NCI-H446 treated with DMSO at 0.1 percent for 48 hours (cell line): ENCODE measurements at places on chromosomes 7 and 10.

DNA sequence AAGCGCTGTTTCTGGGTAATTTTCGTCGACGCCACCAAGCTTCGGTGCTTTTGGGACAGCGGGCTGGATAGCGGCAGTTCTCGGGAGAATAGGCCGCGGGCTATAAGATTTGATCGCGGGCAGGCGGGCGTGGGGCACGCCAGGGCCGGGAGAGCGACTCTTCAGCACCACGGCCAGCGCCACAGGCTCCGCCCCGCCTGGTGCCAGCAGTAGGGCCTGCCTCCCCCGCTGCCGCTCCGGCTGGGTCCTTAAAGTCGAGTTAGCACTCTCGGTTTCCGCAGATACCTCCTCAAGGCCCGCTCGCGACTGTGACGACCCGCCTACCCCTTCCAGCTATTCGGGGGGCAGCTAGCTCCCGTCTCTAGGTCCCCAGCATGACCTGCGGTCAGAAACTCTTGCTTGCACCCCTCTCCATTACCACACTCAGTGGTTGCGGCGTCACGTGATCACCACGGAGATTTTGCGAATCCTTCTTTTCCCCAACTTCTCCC is 9.4 kb downstream of the NXPH1 start:
- no peak for DNase-seq

- DNase-seq: no peak
Observed at GRCh38 chr10:110759523-110759922, 112.2 kb upstream of the PDCD4 start.

GRCh38 chr7:100612730-100613390 is 520 bp downstream of the MOSPD3 start:
- DNase-seq: no peak

DNA sequence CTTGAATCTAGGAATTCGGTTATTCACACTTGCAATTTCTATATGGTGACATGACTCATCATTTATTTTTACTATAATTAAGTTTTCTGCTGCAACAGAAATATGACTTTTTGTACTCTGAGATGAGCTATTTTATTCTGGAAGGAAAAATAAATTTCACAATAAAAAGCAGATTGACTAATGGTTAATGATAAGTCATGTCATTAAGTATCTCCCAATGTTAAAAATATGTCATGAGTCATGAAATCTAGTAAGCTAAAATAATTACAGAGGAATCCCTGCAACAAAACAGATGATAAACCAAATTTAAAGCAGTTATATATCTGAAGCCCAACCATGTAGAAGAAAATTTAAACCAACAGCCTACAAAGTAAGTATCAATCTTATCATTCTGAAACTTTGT is 149.2 kb downstream of the CACNA2D1 start:
- DNase-seq: no peak

DNA sequence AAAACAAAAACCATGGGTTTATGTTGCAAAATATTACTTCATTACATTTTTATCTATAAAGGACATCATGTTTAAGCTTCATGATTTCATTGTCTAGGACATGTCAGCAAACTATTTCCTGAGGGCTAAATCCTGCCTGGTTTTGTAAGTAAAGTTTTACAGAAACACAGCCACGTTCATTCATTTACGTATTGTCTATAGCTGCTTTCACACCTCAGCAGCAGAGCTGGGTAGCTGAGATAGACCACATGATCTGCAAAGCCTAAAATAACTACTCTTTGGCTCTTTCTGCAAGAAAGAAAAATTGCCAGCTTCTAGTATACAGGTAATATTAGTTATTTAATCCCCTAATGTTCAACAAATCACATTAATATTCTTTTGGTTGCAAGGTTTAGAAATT is 12.7 kb upstream of the PIP4K2A start:
- DNase-seq: no peak

DNA sequence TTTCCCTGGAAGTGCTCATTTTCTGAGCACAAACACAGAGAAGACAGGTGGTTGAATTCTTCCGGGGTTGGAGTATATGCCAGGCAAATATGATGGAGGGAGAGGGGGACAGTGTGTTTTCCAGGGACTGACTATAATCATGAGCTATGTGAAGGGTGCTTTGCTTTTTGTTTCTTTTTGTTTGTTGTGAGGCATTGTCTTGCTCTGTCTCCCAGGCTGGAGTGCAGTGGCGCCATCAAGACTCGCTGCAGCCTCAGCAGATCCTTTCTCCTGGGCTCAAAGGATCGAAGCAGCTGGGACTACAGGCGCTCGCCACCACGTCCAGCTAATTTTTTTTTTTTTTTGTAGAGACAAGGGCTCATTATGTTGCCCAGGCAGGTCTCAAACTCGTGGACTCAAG is 47.3 kb upstream of the CPN1 start:
- DNase-seq: no peak

- no peak for DNase-seq
Observed at GRCh38 chr7:75866489-75867389, 12.1 kb upstream of the RHBDD2 start.

DNA sequence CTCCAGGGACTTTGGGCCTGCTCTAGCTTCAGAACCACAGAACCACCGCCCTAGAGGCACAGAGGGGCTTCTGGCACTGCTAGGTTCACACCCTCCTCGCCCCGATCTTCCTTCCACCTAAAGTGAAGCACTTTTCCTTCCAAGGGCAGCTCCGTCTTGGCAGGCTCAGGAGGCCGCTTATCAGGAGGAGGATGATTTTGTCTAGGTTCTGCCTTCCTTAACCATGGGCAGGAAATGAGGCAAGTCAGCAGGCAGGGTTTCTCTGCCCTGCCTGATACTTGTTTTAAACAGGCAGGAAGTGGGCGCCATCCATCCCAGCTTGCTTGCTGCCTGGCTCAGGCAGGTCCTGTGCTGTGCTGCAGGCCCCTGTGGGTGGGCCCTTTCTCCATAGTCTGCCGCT is 8.3 kb upstream of the ATP6V0E2 start:
- DNase-seq: no peak

- DNase-seq: no peak
Observed at GRCh38 chr10:35379226-35380137, 43.2 kb downstream of the CCNY start.

DNA sequence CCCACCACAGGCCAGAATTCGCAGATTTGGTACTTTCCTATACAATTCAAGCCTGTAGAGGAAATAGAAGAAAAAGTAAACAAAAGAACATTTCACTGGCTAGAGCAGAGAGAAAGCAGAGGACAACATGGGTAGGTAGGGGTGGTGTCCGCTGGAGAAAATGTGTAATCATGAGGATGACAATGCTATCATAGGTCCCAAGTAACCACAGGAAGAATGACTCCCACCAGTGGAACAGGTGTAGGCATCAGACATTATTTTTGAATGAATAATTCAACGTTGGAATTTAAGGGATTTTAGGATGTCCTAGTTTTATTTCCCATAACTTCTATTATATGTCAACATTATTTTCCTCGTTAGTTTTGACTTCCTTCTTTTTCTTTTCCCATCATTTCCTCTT is 248.9 kb downstream of the DGKI start:
- DNase-seq: no peak

DNA sequence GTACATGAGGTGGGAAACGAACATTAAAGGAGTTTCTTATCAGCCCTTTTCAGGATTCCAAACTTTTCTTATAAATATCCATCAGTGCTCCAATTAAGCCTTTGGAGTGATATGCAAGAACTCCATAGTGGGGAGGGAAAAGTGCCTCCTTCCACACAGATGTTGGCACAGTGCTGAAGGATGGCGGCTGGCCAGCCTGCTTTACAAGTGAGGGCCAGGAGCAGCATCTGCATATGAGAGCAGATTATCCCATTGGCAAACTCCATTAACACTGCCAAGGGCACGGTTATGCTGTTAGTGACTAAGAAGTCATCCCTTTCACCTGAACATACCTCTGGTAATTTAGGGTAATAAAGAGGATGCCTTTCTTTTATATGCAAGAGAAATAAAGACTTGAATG is 543.1 kb downstream of the CNTNAP2 start:
- peak; percentile 86 for DNase-seq

DNA sequence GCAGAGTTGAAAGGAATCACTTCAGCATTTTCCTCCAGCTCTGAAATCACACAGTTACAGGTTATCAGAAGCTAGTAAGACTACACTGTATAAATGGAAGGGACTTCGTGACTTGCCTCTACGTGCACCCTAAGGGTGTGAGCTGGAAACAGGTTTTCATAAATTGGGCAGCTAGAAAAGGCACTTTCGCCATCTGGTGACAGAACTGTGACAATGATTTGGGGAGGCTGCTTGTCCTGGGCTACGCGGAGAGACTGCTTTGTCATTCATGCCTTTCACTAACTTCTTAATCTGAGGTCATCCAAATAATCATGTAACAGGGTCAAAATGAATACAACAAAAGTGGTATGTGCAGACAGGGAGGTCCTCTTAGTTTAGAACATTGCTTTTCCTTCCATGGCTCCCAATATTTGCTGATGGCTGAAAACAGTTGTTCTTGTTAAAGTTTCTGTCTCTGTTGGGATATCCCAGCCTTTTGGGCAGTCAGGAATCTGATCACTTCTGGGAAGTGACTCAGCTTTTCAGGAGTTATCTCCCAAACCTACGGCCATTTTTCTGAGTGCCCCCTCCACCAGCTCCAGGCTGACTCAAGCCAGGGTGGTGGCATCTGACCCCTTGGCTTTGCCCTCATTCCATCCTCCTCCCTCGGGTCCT is 17.8 kb downstream of the VWC2 start:
- DNase-seq: peak; percentile 55

DNA sequence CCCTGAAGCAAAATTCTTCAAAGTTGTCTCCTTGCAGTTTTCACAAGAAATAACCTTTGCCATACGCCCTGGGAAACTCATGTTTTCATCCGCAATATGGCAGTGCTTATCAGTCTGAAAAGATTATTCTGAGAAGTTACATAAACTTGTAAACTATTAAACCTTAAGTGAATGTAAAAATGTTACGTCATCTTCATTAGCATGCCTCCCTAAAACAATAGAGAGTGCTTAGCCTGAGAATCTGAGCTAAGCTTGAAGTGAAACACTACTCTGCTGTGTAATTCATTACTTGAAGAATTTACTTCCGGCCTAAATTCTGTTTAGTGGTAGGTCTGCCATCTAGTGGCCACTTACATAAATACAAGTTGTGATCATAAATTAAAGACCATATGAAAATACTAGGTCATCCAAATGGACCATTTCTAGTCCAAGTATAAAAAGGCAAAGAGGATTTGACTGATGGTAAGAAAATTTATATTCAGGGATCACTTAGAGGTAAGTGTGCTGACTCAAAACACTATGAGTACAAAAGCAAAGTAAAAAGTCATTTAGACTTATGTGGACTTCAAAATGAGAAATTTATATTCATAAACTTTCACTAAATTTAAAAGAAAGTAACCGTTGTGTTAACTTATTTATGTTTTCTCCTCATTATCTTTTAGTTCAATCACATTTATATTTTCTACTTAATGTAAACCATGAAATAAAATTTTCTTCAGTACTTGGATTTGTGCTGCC is 745.1 kb upstream of the LRRTM3 start:
- DNase-seq: peak; percentile 10

GRCh38 chr7:104366390-104366789 is 38.0 kb downstream of the LHFPL3 start:
- DNase-seq: no peak

GRCh38 chr7:33079763-33080690 is 17.5 kb upstream of the NT5C3A start:
- no peak for DNase-seq

- no peak for DNase-seq
Observed at GRCh38 chr10:110829721-110830410, 41.9 kb upstream of the PDCD4 start.

DNA sequence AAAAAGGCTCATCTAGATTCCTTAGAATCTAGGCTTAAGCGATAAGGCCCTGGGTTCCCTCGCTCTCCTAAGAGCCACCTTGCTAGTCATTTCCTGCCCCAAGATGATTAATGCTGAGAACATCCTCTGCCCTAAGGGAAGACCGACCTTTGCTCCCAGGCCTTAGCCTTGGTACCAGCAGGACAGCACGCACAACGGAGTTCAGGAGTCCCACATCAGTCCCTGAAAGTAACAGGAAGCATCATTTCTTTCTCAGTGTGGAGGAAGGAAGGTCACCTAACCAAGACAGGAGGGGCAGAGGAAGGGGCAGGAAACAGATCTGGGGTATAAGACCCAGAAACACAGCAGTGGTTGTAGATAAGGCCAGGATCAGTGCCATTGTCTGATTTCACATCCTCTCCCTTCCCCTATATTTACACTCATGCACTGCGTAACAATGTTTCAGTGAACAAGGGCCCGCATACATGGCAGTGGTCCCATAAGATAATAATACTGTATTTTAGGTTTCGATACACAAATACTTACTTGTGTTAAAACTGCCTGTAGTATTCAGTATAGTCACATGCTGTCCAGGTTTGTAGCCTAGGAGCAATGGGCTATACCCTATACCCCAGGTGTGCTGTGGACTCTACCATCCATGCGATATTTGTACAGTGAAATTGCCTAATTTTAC is 8.1 kb upstream of the FAM107B start:
- no peak for DNase-seq

DNA sequence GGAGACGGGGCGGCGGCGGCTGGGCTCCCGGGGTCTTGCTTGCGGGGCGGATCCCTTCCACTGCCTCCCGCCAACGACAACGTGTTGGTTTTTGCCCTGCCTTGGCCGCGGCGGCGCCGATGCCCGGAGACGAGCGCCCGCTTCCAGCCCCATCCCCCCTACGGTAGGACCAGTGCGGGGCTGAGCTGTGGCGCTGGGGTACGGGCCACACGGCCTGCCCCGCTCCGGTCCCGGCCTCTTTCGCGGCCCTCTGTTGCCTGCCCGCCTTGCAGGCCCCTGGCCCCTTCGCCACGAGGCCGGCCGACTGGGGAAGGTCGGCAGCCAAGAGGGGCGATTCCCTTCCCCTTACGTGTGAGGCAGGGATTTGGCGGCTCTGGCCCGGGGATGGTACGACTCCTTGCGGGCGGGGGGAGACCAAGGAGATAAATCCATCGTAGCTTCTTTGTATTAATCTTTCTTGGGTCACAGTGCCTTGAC is 488 bp downstream of the EIF4H start:
- DNase-seq: no peak

- no peak for DNase-seq
Observed at GRCh38 chr10:93346108-93346507, 136.0 kb downstream of the MYOF start.
